Effector CD8-positive, alpha-beta T cell (primary cell): ENCODE measurements at places on chromosomes 2 and 18.

DNA sequence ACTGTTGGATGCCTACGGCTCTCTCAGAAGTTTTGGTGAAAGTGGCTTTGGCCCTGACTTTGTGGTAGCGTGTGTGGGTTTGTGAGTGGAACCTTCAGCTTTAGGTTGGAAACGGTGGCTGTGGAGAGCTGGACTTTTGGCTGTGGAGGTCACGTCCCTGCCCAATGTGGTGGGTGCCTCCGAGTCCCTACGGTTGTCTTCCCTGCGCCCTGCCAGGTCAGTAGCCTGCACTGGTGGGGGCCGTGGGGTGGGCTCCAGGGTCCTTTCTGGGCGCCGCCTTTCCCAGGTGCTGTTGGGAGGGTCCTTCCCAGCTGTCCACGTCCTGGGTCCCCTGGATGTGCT is 11.1 kb downstream of the COLEC11 start:
- DNase-seq, result no peak

GRCh38 chr2:159939946-159940345 is 122.5 kb downstream of the PLA2R1 start:
- DNase-seq, result no peak

GRCh38 chr2:88933980-88934379 is 242.5 kb downstream of the RPIA start:
- no peak for DNase-seq

DNA sequence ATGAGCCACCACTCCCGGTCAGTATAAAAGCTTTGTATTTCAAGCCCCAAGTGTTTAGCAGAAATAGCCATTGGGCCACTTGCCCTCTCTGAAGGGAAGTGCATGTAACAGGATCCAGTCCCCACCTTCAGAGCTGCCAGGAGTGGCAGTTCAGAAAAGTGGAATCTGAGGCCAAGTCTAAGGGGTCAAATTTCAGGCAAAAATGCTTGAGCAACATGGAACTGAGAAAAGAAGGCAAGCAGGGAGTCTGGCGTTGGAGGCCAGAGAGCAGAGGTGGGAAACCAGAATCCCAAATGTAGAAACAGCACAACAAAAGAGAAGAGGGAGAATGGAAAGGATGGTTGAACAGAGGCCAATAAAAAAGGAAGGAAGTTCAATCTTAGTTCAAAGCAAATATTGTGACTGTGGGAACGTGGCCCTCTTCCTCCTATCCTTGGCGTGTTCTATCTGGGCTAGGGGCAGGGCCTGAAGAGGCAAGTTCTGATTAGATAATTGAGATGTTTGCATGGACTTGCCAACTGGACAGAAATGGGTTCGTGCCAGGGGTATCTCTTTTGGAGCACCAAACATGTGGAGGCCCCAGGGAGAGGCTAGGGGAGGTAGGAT is 102.2 kb downstream of the AP1S3 start:
- no peak for DNase-seq

- peak; percentile 52 for DNase-seq
Observed at GRCh38 chr2:231482806-231483391, 18.6 kb upstream of the NCL start.

- no peak for DNase-seq
Observed at GRCh38 chr2:160510617-160511016, 17.0 kb upstream of the RBMS1 start.

- no peak for DNase-seq
Observed at GRCh38 chr2:41622301-41622700, 425.5 kb upstream of the PKDCC start.

DNA sequence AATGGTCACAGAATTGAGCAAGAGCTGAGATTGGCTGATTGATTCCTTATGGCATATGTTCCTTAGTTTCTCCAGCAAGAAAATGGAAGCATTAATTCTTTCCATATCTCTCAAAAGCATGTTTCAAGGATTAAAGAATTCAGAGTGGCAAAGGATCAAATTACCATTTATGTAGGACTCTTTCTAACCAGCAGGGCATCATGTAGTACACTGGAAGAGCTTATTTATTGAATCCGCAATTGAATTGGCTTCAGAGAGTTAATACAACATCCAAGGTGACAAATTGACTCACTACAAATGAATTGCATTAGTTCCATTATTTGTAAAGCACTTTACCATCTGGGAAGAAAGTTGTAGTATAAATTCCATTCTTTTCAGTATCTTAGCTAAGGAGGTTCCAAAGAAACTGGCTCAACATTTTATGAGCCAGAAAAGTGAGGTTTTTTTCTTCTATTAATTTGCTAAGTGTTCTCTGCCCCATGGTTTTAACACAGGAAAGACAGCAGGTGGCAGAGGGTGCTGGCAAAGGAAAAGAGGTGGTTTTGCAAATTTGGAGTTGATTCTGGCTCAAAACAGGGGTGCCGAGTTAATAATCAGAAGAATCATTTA is 409.9 kb downstream of the MTX2 start:
- DNase-seq, result no peak

- DNase-seq, result no peak
Observed at GRCh38 chr2:216646116-216646515, 12.9 kb downstream of the IGFBP2 start.

DNA sequence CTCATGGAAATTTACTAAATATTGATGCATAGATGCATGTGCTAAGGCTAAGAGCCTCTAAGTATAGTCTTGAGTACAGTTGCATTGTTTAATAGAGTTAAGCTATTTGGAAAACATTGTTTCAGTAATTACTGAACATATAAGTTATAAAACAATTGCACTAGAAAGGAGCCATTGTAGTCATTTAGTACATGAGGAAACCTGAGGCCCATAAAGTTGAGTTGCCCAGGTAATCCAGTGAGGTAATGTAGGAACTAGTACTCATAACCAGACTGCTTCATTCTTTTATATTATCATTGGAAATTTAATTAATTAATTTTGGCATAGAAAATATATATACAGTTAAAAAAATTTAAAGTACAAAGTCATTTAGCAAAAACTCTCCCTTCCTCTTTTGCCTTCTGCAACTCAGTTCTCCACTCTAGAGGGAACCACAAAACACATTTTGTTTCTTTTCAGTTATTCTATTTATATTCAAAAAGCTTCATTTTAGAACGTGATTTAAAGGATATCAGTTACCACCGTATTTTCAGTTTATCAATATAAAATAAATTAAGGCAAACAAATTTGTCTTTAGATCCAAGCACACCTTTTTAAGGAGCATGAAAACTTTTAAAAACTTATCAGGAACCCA is 27.8 kb upstream of the TBR1 start:
- DNase-seq, result no peak

DNA sequence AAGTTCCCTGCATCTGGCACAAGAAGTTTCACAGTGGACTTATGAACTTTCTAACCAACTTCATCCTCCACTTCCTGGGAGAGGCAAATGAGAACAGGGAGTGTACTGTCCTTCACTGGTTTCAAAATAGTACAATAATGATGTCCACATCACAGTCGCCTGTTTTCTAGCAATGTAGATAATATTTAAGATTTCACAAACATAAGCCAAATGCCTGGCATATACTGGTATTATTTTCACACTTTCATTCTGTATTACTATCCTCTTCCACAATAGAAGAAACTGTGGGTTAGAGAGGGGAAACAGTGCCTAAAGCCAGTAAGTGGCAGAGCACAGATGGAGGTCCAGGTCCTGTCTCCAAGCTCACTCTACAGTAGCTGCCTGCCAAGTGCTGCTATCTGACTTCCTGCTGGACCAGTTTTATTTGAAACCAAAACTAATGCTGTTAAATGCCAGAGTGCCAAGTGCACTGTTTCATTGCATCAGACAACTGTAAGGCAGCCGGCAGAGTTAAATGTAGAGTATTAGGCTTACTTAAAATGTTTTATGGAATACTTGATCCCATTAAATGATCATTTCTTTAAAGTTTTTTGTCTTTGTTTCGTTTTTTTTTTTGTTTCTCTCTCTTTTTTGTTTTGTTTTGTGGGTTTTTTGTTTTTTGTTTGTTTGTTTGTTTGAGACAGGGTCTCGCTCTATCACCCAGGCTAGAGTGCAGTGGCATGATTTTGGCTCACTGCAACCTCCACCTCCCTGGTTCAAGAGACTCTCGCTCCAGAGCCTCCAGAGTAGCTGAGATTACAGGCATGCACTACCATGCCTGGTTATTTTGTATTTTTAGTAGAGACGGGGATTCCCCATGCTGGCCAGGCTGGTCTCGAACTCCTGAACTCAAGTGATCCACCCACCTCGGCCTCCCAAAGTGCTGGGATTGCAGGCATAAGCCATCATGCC is 15.1 kb downstream of the COBLL1 start:
- DNase-seq, result no peak

DNA sequence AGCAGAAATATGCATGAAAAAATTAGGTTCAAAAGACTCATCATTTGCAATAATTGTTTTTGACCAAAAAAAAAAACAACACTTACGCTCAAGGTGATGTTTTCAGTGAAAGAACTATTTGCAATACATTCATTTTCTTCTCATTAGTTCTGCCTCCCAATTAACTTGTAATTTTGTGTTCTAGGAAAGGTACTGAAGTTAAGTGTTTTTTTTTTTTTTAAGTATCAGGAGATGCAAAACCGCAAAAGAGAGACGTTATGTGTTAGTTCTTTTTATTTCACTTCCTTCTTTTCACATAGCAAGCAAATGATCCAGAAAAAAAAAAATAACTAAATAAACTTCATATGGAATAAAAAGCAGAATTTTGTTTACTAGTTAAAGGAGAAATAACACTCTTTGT is 735.2 kb upstream of the GCFC2 start:
- no peak for DNase-seq

GRCh38 chr2:44705876-44706480 is 235.5 kb upstream of the SIX3 start:
- DNase-seq, result no peak

- DNase-seq, result no peak
Observed at GRCh38 chr18:3879114-3879835, 429.3 kb downstream of the TGIF1 start.
